ENCODE measurements at places on chromosomes 4 and X. TPM values are rescaled to one million over a fixed set of nuclear protein-coding genes. Genes with fewer than 3 reads are reported as not detected.

DNA sequence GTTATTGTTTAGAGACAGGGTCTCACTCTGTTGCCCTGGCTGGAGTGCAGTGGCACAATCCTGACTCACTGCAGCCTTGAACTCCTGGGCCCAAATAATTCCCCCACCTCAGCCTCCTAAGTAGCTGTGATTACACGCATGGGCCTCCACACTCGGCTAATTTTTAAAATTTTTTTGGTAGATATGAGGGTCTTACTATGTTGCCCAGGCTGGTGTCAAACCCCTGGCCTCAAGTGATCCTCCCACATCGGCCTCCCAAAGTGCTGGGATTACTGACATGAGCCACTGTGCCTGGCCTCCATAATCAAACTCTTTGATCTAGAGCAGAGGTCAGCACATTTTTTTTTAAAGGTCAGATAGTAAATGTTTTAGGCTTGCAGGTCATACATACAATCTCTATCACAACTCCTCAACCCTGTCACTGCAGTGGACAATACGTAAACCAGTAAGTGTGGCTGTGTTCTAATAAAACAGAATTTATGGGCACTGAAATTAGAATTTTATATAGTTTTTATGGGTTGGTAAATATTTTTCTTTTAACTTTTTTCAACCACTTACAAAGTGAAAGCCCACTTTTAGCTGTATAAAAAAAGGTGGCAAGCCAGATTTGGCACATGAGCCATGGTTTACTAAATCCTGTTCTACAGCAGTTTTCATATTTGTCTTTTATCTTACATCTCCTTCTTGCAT lies 105.1 kb upstream of the RAPGEF2 start:
- DNase-seq: no peak

DNA sequence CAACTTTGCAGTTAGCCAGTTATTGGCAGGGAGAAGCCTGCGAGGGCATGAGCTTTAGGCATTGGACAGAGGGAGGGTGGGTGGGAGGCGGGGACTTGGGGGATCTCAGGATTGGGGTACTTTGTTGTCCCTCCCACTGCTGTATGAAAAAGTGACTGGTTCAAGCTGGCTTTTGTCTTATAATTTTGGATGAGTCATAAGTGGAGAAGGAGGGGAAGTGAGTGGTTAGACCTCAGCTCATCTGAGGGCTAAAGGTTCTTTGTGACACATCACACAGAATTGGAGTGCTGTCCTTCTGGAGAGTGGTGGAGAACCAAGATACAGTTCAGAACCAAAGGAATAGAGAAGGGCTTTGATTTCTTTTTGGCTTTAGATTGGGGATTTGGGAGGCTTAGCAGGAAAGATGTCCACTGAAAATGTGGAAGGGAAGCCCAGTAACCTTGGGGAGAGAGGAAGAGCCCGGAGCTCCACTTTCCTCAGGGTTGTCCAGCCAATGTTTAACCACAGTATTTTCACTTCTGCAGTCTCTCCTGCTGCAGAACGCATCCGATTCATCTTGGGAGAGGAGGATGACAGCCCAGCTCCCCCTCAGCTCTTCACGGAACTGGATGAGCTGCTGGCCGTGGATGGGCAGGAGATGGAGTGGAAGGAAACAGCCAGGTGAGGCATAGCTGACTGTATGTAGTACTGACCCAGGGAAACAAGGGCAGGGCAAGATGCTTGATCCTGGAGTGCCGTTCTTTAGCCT lies at the start of gene SLC4A4:
Gene SLC4A4 (plus strand): TSS at position 175 of the 748 bp plus-strand sequence.
- DNase-seq: no peak

- DNase-seq: no peak
Observed at GRCh38 chr4:13893211-13893610, 265.7 kb upstream of the BOD1L1 start.

GRCh38 chrX:106670631-106671030 lies 55.9 kb upstream of the RNF128 start:
- no peak for DNase-seq

DNA sequence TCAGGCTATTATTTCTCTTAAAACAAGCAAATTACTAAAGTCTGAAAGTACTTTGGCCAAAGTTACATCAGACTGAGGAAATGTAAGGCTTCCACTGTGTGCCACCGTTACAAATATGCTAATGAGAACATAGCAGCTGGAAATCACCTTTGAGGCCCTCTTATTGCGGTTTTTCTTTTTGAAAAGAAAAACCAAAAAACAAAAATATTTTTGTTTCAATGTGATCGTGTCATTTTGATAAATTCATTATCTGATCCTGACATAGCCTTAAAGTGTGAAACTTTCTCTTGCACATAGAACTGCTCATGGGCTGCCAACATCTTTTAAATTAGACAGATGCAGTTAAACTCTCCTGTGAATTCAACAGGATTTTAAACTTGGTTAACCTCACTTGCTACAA lies 2.8 kb upstream of the TIFA start:
- DNase-seq: no peak

- no peak for DNase-seq
Observed at GRCh38 chr4:6290769-6291547, 21.3 kb downstream of the WFS1 start.

DNA sequence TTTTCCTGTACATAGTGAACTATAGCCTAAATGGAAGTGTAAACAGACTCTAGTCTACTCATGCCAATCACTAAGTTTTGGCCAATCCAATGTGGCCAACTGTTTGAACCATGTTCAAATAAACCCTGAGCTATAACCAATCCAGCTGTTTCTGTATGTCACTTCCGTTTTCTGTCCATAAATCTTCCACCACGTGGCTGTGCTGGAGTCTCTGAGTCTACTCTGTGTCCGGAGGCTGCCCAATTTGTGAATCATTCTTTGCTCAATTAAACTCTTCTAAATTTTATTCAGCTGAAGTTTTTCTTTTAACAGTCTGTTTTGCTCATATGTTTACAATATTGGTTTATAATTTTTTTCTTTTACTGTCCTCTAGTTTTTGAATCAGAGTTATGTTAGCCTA lies 112.3 kb upstream of the BANK1 start:
- no peak for DNase-seq

TMPRSS11B gene
- not detected for total RNA-seq

CT55 gene
- not detected for total RNA-seq
